ENCODE measurements at places on chromosomes 6 and 20. TPM values are rescaled to one million over a fixed set of nuclear protein-coding genes. Genes with fewer than 3 reads are reported as not detected.

Gene SYNDIG1
- 0.94 TPM for total RNA-seq

Gene EMILIN3
- 2.1 TPM for total RNA-seq

Gene NHSL1
- total RNA-seq, result 19.0 TPM

Gene PRDM13
- not detected for total RNA-seq

Gene BTNL2
- total RNA-seq, result not detected

Gene LY6G5C
- 5.0 TPM for total RNA-seq

Gene SLC17A4
- total RNA-seq, result not detected

DNA sequence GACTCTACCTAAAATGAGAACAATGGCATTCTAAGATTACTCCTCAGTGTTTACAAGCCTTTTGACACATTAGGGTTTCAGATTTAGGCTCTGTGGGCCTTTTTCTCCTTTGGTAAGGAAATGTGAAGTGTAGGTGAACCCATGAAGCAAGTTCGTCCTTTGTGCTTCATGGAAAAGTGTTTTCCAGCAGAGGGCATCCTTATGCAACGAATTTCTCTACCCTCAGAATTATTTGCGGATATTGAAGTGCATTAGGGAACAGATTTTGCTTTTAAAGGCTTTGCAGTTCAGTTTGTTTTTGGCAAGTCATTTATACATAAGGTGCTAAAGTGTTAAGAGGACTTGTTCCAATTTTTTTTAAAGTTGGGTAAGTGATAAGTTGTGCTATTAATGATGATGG lies 55.7 kb upstream of the FERMT1 start:
- H3K36me3 ChIP-seq, result no peaks in the 10 kb centered on the region
- H3K4me1 ChIP-seq, result no peaks in the 10 kb centered on the region
- H3K27me3 ChIP-seq, result peaks cover 10% of the 10 kb centered on the region
- no peak for DNase-seq

DNA sequence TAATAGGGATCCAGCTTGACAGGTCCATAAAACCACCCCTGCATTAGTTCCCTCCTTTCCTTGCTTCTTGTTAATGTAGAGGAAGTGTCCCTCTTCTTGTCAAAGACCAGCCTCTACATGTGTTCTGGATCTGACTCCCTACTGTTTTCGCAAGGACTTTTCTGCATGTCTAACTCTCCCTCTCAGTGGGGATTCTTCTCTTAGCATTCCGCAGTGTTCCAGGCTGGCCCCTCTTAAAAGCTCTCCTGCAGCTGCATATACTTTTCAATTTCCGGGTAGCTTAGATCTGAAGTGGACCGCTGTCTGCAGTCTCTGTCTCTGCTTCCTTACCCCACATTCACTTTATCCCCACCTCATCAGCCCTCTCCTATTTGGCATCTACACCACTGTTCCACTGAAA lies 96.1 kb upstream of the MAN1A1 start:
- H3K27me3 ChIP-seq, result no peaks in the 10 kb centered on the region
- H3K4me3 ChIP-seq, result no peak overlapping the region
- no peak overlapping the region for H3K27ac ChIP-seq
- DNase-seq, result no peak

- no peaks in the 10 kb centered on the region for H3K4me1 ChIP-seq
- H3K4me3 ChIP-seq, result no peak overlapping the region
- no peak overlapping the region for H3K27ac ChIP-seq
- no peaks in the 10 kb centered on the region for H3K36me3 ChIP-seq
- DNase-seq, result no peak
Observed at GRCh38 chr6:161200610-161201370, 73.1 kb downstream of the AGPAT4 start.

DNA sequence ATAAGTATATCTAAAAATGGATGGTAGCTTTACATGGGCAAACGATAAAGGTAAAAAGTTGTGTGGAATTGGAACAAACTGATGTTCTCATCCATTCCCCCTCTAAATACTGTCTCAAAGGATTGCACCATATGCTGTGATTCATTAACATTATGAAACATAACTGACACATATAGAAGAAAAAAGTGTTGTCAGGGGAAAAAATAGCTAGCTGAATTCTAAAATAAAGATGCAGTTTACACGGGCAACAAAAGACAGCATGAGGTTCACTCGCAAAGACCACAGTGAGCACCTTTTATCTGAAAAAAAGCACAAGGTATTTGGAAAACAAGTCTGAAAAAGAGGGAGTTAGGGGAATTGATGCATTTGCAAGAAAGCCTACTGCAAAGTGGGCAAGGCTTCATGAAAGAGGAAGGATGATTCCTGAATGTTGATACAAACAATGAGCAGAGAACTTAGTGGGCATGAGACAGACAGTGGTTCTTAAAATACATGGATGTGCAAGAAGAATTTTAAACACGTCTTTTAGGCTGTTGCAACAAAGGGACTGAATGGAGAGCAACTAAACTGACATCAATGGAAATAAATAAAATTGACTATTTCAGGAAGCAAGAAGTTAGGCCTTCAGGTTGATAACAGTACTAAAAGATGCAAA lies 280.9 kb downstream of the KIF16B start:
- H3K36me3 ChIP-seq, result no peaks in the 10 kb centered on the region
- DNase-seq, result no peak
- no peaks in the 10 kb centered on the region for H3K4me1 ChIP-seq
- no peak overlapping the region for H3K27ac ChIP-seq

DNA sequence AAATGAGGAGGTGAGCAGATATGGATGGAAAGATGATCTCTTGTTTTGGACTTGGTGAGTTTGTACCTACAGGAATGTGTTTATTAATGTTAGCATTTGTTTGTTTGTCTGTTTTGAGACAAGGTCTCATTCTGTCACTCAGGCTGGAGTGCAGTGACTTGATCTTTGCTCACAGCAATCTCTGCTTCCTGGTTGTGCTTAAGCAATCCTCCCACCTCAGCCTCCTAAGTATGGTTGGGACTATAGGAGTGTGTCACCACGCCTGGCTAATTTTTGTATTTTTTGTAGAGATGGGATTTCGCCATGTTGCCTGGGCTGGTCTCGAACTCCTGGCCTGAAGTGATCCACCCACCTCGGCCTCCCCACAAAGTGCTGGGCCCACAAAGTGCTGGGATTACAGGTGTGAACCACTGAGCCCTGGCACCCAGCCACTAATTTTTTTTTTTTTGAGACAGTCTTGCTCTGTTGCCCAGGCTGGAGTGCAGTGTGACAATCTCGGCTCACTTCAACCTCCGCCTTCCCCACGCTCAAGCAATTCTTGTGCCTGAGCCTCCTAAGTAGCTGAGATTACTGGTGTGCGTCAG lies 7.1 kb downstream of the CASP8AP2 start:
- DNase-seq, result peak; percentile 42
- H3K4me3 ChIP-seq, result no peak overlapping the region
- H3K36me3 ChIP-seq, result peaks cover 27% of the 10 kb centered on the region
- H3K27ac ChIP-seq, result no peak overlapping the region
- peaks cover 3% of the 10 kb centered on the region for H3K4me1 ChIP-seq

DNA sequence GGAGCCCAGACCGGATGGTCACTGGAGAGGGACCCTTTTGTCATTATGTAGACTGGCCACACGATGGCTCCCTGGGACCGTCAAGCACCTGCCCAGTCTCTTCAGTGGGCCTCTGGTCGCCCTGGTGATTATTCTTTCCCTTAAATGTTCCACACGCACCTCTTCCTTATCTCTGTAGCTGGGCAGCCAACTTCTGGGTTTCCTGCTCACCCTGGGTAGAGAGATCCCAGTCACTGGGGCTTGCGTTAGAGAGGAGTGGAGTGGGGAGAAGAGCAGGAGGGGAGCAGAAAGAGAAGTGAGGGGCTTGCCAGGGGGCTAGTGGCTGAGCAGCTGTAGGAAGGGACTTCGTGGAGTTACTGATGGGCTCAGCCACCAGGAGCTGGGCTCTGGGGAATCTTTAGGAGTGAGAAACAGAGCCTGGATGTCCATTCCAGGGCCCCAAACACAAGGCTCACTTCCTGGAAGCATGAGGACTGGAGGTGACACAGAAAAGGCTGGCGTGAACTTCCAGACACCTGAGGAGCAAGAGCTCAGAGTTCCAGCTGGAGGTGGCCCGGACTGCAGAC lies 150.1 kb downstream of the DHX35 start:
- H3K36me3 ChIP-seq, result no peaks in the 10 kb centered on the region
- no peak for DNase-seq
- H3K27ac ChIP-seq, result no peak overlapping the region
- no peak overlapping the region for H3K4me3 ChIP-seq

- DNase-seq, result no peak
- peaks cover 54% of the 10 kb centered on the region for H3K4me1 ChIP-seq
- no peaks in the 10 kb centered on the region for H3K36me3 ChIP-seq
- H3K27me3 ChIP-seq, result peaks cover 2% of the 10 kb centered on the region
- peak overlapping the region; percentile 92 for H3K27ac ChIP-seq
Observed at GRCh38 chr6:107666084-107666980, 157.8 kb downstream of the SCML4 start.

DNA sequence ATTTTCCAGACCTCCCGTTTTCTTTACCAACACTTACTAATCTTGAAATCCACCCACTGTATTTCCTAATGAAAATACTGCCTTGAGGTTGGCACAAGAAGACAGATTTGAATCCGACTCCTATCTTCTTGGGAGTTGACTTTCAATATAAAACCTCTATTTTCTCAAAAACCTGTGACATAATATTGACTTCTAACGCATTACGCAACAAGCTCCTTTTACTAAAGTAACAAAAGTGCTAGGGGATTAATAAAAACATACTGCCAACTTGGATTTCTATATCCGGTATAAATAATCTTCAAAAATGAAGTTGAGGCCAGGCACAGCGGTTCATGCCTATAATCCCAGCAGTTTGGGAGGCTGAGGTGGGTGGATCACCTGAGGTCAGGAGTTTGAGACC lies 382.0 kb downstream of the PREX1 start:
- DNase-seq, result no peak
- H3K27me3 ChIP-seq, result peaks cover 2% of the 10 kb centered on the region
- no peak overlapping the region for H3K27ac ChIP-seq
- H3K4me1 ChIP-seq, result no peaks in the 10 kb centered on the region
- H3K4me3 ChIP-seq, result no peak overlapping the region
- H3K36me3 ChIP-seq, result peaks cover 2% of the 10 kb centered on the region

GRCh38 chr20:4406627-4407026 lies 315.1 kb upstream of the PRND start:
- no peak overlapping the region for H3K4me3 ChIP-seq
- no peak overlapping the region for H3K27ac ChIP-seq
- no peak for DNase-seq
- H3K27me3 ChIP-seq, result peaks cover 16% of the 10 kb centered on the region
- no peaks in the 10 kb centered on the region for H3K4me1 ChIP-seq

DNA sequence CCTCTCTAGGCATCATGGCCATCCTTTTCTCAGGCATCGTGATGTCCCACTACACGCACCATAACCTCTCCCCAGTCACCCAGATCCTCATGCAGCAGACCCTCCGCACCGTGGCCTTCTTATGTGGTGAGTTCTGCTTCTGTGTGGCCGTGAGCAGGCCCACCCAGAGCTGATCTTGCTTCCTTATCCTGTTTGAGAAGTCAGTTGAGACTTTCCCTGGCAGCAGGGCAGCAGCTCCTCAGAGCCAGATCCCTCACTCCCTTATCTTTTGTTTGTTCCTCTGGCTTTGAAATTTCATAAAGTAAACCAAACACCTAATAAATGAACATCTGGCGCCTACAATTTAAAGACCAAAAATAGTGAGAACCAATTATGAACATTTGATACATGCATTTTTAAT lies 40.6 kb downstream of the SPATA2 start:
- peaks cover 20% of the 10 kb centered on the region for H3K36me3 ChIP-seq
- H3K4me1 ChIP-seq, result peaks cover 14% of the 10 kb centered on the region
- H3K27me3 ChIP-seq, result no peaks in the 10 kb centered on the region
- DNase-seq, result no peak

GRCh38 chr6:84332139-84333034 lies 104.9 kb upstream of the CEP162 start:
- H3K36me3 ChIP-seq, result no peaks in the 10 kb centered on the region
- H3K27ac ChIP-seq, result no peak overlapping the region
- DNase-seq, result no peak

DNA sequence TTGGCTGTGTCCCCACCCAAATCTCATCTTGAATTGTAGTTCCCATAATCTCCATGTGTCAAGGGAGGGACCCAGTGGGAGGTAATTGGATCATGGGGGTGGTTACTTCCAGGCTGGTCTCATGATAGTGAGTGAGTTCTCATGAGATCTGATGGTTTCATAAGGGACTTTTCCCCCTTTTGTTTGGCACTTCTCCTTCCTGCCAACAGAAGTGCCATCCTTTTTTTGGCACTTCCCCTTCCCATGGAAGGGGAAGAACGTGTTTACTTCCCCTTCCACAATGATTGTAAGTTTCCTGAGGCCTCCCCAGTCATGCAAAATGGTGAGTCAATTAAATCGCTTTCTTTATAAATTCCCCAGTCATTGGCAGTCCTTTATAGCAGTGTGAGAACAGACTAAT lies 18.0 kb upstream of the PI3 start:
- H3K27me3 ChIP-seq, result peaks cover 38% of the 10 kb centered on the region
- no peaks in the 10 kb centered on the region for H3K36me3 ChIP-seq
- no peak overlapping the region for H3K4me3 ChIP-seq
- no peaks in the 10 kb centered on the region for H3K4me1 ChIP-seq
- H3K27ac ChIP-seq, result no peak overlapping the region

- H3K27ac ChIP-seq, result no peak overlapping the region
- H3K4me1 ChIP-seq, result peaks cover 2% of the 10 kb centered on the region
- H3K36me3 ChIP-seq, result peaks cover 9% of the 10 kb centered on the region
- H3K4me3 ChIP-seq, result no peak overlapping the region
Observed at GRCh38 chr20:3383878-3384495, 23.5 kb downstream of the DNAAF9 start.

- H3K27ac ChIP-seq, result no peak overlapping the region
- no peak overlapping the region for H3K4me3 ChIP-seq
- H3K4me1 ChIP-seq, result no peaks in the 10 kb centered on the region
- no peak for DNase-seq
- no peaks in the 10 kb centered on the region for H3K36me3 ChIP-seq
Observed at GRCh38 chr6:142482974-142483373, 181.2 kb downstream of the ADGRG6 start.

GRCh38 chr20:40551125-40551530 lies 137.9 kb downstream of the MAFB start:
- H3K27me3 ChIP-seq, result peaks cover 41% of the 10 kb centered on the region
- no peaks in the 10 kb centered on the region for H3K36me3 ChIP-seq
- no peak overlapping the region for H3K4me3 ChIP-seq
- no peaks in the 10 kb centered on the region for H3K4me1 ChIP-seq

GRCh38 chr20:49635866-49636265 lies 67.9 kb upstream of the PTGIS start:
- H3K4me3 ChIP-seq, result no peak overlapping the region
- no peaks in the 10 kb centered on the region for H3K27me3 ChIP-seq
- peaks cover 44% of the 10 kb centered on the region for H3K36me3 ChIP-seq
- no peak overlapping the region for H3K27ac ChIP-seq
- no peak for DNase-seq
- H3K4me1 ChIP-seq, result peaks cover 8% of the 10 kb centered on the region

- DNase-seq, result no peak
- H3K4me1 ChIP-seq, result no peaks in the 10 kb centered on the region
- no peaks in the 10 kb centered on the region for H3K27me3 ChIP-seq
- no peak overlapping the region for H3K27ac ChIP-seq
Observed at GRCh38 chr6:138035070-138035469, 72.1 kb downstream of the PERP start.

- DNase-seq, result no peak
- H3K36me3 ChIP-seq, result no peaks in the 10 kb centered on the region
- no peak overlapping the region for H3K4me3 ChIP-seq
- peaks cover 71% of the 10 kb centered on the region for H3K4me1 ChIP-seq
Observed at GRCh38 chr6:4319981-4320683, 184.8 kb upstream of the ECI2 start.

Measured in osteocyte (in vitro differentiated cells).